Osteocyte (in vitro differentiated cells): ENCODE measurements at places on chromosomes 11 and 22. TPM values are rescaled to one million over a fixed set of nuclear protein-coding genes. Genes with fewer than 3 reads are reported as not detected.

- peaks cover 28% of the 10 kb centered on the region for H3K4me1 ChIP-seq
- H3K27ac ChIP-seq = peak overlapping the region; percentile 98
- no peak for DNase-seq
- H3K27me3 ChIP-seq = no peaks in the 10 kb centered on the region
Observed at GRCh38 chr11:94876222-94876621, 97.1 kb downstream of the CWC15 start.

DNA sequence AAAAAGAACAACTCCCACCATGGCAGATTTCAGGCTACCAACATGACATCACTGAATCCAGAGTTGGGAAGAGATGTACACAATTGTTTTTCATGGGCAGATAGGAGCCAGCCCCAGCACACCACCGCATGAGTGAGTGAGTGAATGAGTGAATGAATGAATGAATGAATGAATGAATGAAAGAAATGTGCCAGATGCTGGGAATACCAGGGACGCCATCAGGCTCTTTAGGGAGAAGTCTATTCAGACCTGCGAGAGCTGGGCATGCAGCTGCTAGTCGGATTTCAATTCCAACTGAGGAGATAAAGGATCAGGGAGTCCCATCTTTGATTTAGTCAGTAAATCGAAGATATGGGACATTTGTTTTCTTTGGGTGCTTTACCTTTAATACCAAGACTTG is 15.3 kb upstream of the FAM83F start:
- peaks cover 58% of the 10 kb centered on the region for H3K27me3 ChIP-seq
- no peak overlapping the region for H3K4me3 ChIP-seq
- DNase-seq = no peak
- no peaks in the 10 kb centered on the region for H3K36me3 ChIP-seq
- H3K4me1 ChIP-seq = no peaks in the 10 kb centered on the region

DNA sequence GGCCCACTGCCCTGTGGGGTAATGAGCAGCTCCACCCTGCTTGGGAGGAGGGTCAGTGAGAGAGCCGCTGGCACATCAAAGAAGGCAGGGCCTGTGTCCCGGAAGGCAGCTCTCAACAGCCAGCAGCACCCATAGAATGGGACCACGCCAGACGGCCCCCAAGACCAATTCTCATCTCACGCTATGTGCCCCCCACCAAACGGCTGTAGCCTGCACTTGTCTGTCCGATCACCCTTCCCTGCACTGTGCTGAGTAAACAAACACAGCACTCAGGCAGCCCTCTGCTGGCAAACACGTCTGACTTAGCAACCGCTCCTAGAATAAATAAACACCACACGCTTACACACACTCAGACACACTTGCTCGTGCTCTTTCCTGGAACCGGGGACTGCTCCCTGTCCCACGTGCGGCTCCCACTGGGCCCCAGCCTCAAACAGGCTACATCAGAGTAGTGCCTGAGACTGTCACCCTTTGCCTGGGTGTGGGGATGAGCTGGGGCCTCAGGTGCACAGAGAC is 53.2 kb upstream of the CDON start:
- H3K27me3 ChIP-seq = peaks cover 6% of the 10 kb centered on the region
- H3K4me3 ChIP-seq = no peak overlapping the region
- no peaks in the 10 kb centered on the region for H3K36me3 ChIP-seq
- peaks cover 55% of the 10 kb centered on the region for H3K4me1 ChIP-seq

The MMP11 gene
- 72.5 and 76.5 TPM in 2 replicates for total RNA-seq

The DMC1 gene
- 1.4 TPM in 2 replicates for total RNA-seq

DNA sequence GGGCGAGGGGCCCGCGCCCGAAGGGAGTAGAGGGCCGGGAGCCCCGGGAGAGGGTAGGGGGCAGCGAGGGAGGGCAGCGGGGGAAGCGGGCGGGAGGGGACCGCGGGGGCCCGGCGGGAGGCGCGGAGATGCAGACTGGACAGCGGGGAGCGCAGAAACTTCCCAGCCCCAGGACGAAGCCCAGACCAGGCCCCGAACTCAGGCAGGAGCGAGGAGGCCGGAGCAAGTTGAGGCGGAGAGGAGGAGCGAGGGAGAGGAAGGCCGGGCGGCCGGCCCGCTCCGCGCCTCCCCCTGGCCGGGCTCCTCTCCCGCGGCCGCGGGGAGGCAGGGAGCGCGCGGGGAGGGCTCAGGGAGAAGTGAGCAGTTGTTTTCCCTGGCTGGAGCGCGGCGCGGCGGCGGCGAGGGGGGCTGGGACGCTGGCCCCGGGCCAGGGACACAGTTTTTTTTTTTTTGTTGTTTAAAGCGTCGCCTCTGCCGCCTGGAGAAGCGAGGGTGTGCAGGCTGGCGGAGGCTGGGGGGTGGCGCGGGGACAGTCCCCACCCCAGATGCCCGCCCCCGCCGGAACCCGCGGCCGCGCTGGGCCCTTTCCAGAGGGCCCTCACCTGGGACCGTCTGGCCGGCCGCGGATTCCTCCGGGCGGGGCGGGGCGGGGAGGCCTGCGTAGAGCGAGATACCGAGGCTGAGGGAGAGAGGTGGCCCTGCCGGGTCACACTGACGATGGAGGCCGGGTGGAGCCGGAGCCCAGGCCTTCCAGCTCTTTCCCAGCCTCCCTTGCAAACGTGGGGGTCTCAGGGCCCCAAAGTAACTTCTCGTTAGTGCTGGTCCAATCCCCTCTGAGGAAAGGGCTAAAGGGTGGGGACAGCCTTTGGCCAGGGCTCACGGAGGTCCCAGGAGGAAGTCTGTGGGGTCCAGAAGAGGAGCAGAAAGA is at the start of gene LTBP3:
Gene LTBP3 (minus strand): TSS at position 358 of the 928 bp plus-strand sequence. CDS start 400 bp downstream, outside the sequence.
- no peaks in the 10 kb centered on the region for H3K27me3 ChIP-seq
- H3K36me3 ChIP-seq = peaks cover 4% of the 10 kb centered on the region
- peak within 1 kb of the TSS; percentile 96 for H3K27ac ChIP-seq

GRCh38 chr11:113623114-113623513 is 83.0 kb downstream of the TMPRSS5 start:
- no peak overlapping the region for H3K27ac ChIP-seq
- no peak overlapping the region for H3K4me3 ChIP-seq
- DNase-seq = no peak
- H3K36me3 ChIP-seq = no peaks in the 10 kb centered on the region

GRCh38 chr11:45045683-45046471 is 95.2 kb upstream of the TP53I11 start:
- H3K4me1 ChIP-seq = peaks cover 39% of the 10 kb centered on the region
- H3K4me3 ChIP-seq = no peak overlapping the region
- peaks cover 7% of the 10 kb centered on the region for H3K27me3 ChIP-seq
- DNase-seq = no peak
- no peaks in the 10 kb centered on the region for H3K36me3 ChIP-seq

GRCh38 chr22:47609653-47610052 is 847.2 kb downstream of the TBC1D22A start:
- H3K4me3 ChIP-seq = no peak overlapping the region
- DNase-seq = no peak
- peaks cover 2% of the 10 kb centered on the region for H3K36me3 ChIP-seq
- H3K4me1 ChIP-seq = no peaks in the 10 kb centered on the region
- no peaks in the 10 kb centered on the region for H3K27me3 ChIP-seq

GRCh38 chr11:35689081-35689996 is 26.8 kb downstream of the TRIM44 start:
- DNase-seq = no peak
- no peak overlapping the region for H3K27ac ChIP-seq
- no peaks in the 10 kb centered on the region for H3K4me1 ChIP-seq
- peaks cover 41% of the 10 kb centered on the region for H3K36me3 ChIP-seq
- H3K27me3 ChIP-seq = no peaks in the 10 kb centered on the region

- H3K36me3 ChIP-seq = no peaks in the 10 kb centered on the region
- no peaks in the 10 kb centered on the region for H3K27me3 ChIP-seq
- peaks cover 42% of the 10 kb centered on the region for H3K4me1 ChIP-seq
- H3K4me3 ChIP-seq = no peak overlapping the region
- no peak for DNase-seq
Observed at GRCh38 chr11:126636911-126637794, 281.7 kb downstream of the ST3GAL4 start.

The F2 gene
- total RNA-seq = 0.19 TPM in 1 of 2 replicates, not detected in the other
